Type B pancreatic cell (in vitro differentiated cells): ENCODE measurements at places on chromosomes 2 and 18. TPM values are rescaled to one million over a fixed set of nuclear protein-coding genes. Genes with fewer than 3 reads are reported as not detected.

The PLEKHH2 gene
- 0.81 and 3.5 TPM in 2 replicates for total RNA-seq

The DSC1 gene
- total RNA-seq: 1.6 and 4.1 TPM in 2 replicates

The SH3RF3 gene
- 2.5 and 13.9 TPM in 2 replicates for total RNA-seq

The C2orf78 gene
- total RNA-seq: not detected in 2 replicates

The ST8SIA5 gene
- total RNA-seq: 0.94 and 1.9 TPM in 2 replicates

The CIAO1 gene
- total RNA-seq: 68.9 and 69.7 TPM in 2 replicates

The SERPINB13 gene
- 3.7 and 5.9 TPM in 2 replicates for total RNA-seq

The ITGA4 gene
- 0.90 and 9.5 TPM in 2 replicates for total RNA-seq

The ICA1L gene
- 4.5 and 11.5 TPM in 2 replicates for total RNA-seq

The ZNF804A gene
- total RNA-seq: 0.59 and 2.0 TPM in 2 replicates

DNA sequence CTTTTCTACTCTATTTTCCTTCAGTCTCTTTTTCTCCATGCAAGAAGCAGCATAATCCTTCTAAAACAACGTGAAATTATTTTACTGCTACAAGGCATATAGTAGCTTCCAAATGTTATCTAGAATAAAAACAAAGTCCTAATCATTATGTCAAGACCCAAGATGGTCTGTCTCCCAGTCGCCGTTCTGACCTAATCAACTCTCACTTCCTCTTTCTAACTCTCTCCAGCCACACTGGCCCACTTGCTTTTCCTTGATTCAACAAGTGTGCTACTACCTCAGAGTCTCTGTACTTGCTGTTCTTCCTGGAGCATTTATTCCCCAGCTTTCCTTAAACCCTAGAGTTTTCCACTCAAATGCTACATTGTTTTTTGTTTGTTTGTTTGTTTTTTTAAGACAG lies 1491.2 kb downstream of the LRP1B start:
- no peak for DNase-seq

GRCh38 chr2:169509955-169510354 lies 453 bp downstream of the KLHL41 start:
- no peak for DNase-seq

DNA sequence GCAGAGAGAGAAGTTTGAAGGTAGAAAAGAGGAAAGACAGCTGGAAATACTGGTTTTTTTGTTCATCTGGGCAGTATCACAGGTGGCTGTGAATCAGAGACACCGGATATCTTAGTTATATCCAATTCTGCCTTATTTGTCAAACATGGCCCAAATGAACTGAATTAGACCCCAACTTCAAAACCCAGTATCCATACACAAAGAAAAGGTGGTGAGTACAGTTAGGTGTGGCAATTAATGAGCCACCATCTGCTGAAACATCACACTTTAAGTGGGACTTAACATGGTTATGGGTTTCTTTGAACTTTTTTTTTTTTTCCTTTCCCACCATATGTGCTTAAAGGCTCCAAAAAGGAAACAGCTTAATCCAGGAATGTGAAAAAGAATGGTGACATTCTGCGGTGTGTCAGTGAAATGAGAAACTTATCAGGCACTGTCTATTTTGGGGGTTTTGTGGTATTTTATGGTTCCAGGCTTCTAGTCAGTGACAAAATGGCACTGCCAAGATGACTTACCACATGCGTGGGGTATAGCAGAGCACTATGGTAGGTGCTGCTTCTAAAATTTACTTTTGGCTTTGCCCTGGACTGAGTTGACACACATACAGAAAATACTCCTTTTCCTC lies 5.0 kb upstream of the TMEM178A start:
- no peak for DNase-seq

- no peak for DNase-seq
Measured at GRCh38 chr18:6521803-6522418, 107.2 kb upstream of the L3MBTL4 start.

GRCh38 chr2:110732422-110733413 lies at the start of gene ACOXL:
Gene ACOXL, plus strand, starts transcription at chr2:110732573. Its CDS starts 35,817 bp downstream, at chr2:110768390.
- DNase-seq: peak; percentile 75

- no peak for DNase-seq
Measured at GRCh38 chr2:66127656-66128055, 307.3 kb upstream of the MEIS1 start.

DNA sequence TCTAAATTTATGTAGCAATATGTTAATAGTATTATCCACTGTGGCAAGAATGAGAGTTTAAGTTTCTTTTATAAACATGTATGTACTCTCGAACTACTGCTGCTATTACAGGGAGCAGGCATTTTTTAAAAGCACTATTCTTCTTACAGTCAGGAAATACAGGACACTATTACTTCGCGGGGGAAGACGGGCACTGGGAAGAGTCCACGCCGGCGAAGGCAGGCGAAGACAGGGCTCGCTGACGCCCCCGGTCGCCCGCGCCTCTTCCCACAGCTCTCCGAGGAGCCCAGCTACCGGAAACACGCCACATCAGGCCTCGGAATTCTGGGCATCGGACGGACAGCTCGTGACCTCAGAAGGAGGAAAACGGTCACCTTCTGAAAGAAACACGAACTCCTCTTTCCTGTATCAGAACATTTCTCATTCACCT lies 90.2 kb downstream of the FAM161A start:
- DNase-seq: peak; percentile 76

DNA sequence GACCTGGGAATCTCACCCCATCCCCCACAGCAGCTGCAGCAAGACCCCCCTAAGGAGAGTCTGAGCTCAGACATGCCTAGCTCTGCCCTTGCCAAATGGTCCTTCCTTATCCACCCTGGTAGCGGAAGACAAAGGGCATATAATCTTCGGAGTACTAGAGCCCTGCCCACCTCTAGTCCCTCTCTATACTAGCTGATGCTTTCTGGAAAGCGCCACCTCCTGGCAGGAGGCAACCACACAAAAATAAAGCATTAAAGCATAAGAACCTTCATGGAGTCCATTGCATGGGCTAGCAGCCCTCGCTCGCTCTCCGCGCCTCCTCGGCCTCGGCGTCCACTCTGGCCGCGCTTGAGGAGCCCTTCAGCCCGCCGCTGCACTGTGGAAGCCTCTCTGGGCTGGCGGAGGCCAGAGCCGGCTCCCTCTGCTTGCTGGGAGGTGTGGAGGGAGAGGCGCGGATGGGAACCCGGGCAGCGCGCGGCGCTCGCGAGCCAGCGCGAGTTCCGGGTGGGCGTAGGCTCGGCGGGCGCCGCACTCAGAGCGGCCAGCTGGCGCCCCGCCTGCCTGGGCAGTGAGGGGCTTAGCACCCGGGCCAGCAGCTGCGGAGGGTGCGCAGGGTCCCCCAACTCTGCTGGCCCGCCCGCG lies 941.2 kb downstream of the SUCLG1 start:
- no peak for DNase-seq

- DNase-seq: no peak
Measured at GRCh38 chr18:60024345-60024744, 124.5 kb downstream of the PMAIP1 start.

GRCh38 chr2:26314243-26314642 lies 31.7 kb upstream of the SELENOI start:
- DNase-seq: no peak

DNA sequence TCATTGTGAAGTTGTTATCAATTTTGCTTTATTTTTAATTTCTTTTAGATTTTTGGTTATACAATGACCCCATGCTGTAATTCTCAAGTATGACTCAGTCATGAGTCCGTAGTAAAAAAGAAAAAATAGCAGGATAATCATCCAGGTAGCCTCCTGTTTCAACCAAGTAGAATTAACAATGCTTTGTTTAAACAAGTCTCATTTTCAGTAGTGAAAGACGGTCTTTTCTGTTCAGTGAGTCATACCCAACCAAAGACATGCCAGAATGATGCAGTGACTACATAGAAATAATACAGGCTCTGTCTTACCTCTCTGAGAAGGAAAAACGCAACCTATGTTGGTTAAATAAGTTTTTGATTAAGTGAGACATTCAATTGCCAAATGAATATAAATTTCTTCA lies 67.8 kb upstream of the DSC1 start:
- no peak for DNase-seq

DNA sequence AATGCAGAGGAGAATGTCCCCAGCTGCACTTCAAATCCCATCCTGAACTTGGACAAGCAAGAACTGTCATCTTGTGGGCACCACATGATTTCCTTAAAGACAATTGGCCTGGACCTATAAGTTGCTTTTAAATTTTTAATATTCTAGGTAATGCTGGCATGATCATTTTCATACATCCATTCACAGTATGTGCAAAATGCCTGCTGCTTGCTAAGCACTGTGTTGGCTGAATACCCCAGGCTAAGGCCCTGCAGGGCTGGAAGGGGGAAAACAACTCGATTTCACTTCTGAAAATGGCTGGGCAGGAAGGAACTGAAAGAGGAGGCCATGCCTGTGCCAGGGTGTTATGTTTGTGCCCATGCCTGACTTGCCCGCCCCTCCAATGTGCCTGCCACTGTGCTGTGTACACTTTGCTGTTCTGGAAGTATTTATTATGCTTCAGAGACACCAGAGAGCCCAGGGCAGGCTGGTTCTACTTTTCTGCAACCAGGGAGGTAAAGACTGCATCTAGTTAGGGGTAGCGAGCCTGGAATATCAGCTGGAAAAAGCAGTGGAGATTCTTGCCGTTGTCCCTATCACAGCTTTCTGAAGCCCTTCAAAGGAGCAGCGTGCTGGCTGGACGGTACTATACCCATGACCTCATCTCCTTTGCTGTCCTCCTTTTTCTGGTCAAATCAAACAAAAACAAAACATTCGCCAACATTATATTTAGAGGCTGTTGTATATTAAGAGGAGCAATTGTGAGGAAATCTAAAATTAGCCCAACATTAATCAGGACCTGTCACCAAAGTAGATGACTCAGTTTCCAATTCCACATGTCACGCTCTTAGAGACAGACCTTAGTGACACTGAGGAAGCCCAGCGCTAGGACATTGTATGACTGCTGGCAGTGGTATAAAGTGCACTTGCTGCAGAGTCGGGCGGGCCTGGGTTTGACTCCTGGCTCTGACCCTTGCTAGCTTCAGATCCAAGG lies 158.1 kb downstream of the DDX1 start:
- DNase-seq: peak; percentile 48

GRCh38 chr2:158315000-158315399 lies 141.6 kb downstream of the CCDC148 start:
- DNase-seq: no peak

DNA sequence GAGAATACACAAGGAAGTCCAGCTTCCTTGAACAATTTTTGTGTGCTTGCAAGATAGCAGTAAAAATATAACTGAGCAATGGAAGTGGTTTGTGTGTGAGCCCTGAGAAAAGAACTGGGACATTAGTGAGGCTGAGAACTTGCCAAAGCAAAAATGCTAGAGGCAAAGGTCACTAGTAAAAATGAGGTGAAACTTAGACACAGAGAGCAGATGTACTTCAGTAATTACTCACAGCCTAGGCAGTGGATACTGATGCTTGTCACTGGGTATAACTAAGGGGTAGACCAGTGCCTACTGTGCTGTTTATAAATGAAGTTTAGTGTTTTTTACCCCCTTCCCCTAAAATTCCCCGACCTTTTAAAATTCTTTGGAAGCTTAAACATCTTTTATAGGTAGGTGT lies 450.1 kb downstream of the LPIN1 start:
- no peak for DNase-seq

DNA sequence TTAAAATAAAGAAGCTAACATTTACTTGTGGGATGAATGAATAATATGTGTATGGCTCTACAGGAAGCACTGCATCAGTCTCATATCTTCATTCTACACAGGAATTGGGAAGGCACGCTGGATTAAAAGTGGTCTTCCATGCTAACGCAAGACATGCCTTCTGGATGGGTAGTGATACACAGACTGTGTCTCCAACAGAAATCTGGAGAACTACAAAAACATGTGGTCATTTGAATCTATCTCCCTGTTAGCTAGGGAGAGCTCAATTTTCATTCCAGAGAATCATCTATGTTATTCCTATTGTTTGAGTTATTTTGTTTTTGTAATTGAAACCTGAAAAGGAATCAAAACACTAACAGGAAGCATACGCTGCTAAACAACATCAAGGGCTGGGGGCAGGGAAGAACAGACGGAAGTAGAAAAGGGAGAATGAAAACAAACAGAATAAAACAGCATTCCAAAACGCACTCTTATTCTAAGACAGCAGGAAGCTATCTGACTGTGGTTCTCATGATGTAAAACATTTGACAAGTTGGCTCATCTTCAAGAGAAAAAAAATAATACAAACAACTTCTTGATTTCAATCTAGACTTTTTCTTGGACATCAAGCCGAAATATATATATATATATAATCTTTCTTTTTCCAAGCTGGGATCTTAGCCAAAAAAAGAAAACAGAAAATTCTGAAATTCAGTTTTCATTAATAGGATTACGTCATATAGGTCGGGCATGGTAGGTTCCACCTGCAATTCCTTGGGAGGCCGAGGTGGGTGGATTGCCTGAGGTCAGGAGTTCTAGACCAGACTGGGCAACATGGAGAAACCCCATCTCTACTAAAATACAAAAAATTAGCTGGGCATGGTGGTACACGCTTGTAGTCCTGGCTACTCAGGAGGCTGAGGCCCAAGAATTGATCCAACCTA lies 31.5 kb upstream of the ASNSD1 start:
- DNase-seq: no peak

DNA sequence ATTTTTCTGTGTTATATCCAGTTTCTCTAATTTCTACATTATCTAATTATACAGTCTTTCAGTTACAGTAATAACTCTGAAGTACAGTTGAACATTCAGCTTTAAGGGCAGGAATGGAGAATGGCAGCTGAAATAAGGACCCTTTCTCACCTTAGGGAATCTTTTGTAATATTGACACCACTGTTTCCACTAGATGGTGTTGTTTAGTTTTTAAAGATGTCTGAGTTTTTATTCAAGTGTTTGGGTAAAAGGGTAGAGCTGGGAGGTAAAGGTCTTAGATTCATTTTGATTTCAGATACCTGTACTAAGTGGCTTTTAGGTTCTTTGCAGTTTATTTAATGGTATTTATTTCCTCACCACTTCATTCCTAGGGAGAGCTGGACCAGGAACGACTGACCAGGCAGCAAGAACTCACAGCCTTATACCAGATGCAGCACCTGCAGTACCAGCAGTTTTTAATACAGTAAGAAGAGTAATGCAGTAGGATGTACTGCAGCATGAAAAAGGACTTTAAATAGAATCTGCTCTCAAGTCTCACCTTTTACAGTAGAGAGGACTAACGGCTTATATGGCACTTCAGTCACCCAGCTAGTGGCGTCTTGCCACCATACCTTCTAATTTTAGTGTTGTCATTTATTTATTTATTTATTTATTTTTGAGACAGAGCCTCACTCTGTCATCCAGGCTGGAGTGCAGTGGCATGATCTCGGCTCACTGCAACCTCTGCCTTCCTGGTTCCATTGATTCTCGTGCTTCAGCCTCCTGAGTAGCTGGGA lies 33.2 kb upstream of the KCNJ13 start:
- DNase-seq: no peak
